ENCODE measurements at places on chromosomes 6 and 20. TPM values are rescaled to one million over a fixed set of nuclear protein-coding genes. Genes with fewer than 3 reads are reported as not detected.

Gene ARMC12
- total RNA-seq: 0.62 TPM

Gene TREM1
- total RNA-seq: 0.35 TPM

Gene TNF
- total RNA-seq: 0.22 TPM

Gene SERPINB6
- total RNA-seq: 55.3 TPM

Gene GTF2H4
- total RNA-seq: 15.5 TPM

Gene EPB41L2
- total RNA-seq: 125 TPM

Gene HLA-DQB1
- total RNA-seq: 3.8 TPM

Gene TLDC2
- 0.04 TPM for total RNA-seq

Gene SYTL3
- 7.8 TPM for total RNA-seq

Gene ELOVL4
- 2.7 TPM for total RNA-seq

Gene EPM2A
- 18.0 TPM for total RNA-seq

Gene SIRPD
- total RNA-seq: not detected

Gene HRH3
- total RNA-seq: 0.35 TPM

Gene CRISP2
- not detected for total RNA-seq

Gene RUNX2
- total RNA-seq: 0.49 TPM

Gene COL12A1
- 658 TPM for total RNA-seq

Gene STX11
- total RNA-seq: 1.4 TPM

Gene CLVS2
- 0.53 TPM for total RNA-seq

Gene LAMA4
- total RNA-seq: 219 TPM

Gene CRISP3
- 0.04 TPM for total RNA-seq

Gene PRR18
- 0.22 TPM for total RNA-seq

Gene FAM184A
- 7.0 TPM for total RNA-seq

Gene PNPLA1
- not detected for total RNA-seq

Gene NFATC2
- 3.8 TPM for total RNA-seq

Gene BTNL2
- not detected for total RNA-seq

Gene HLA-DPB1
- 12.1 TPM for total RNA-seq

Gene XKR7
- 0.04 TPM for total RNA-seq

Gene NMBR
- 0.09 TPM for total RNA-seq

Gene MYLIP
- total RNA-seq: 46.1 TPM

Gene RSPO3
- total RNA-seq: 8.8 TPM

Gene LPIN3
- total RNA-seq: 2.0 TPM

Gene AFG1L
- total RNA-seq: 7.2 TPM

Gene UBE2C
- total RNA-seq: 23.1 TPM

Gene PET117
- total RNA-seq: 10.7 TPM

Gene KCNK15
- 0.27 TPM for total RNA-seq

Gene CRYBG1
- total RNA-seq: 2.8 TPM

Gene LRP11
- total RNA-seq: 16.0 TPM

Gene SLC22A1
- total RNA-seq: 1.2 TPM

Gene PRRC2A
- 51.3 TPM for total RNA-seq

Gene FOXQ1
- 0.04 TPM for total RNA-seq

Gene CD109
- 21.1 TPM for total RNA-seq

Gene HLA-DPA1
- total RNA-seq: 18.6 TPM

Gene ULBP1
- 0.13 TPM for total RNA-seq

Gene LPA
- total RNA-seq: not detected

Gene RFX6
- total RNA-seq: not detected

Gene KCNB1
- total RNA-seq: 2.7 TPM

Gene SNX21
- 29.5 TPM for total RNA-seq

Gene TRIM10
- total RNA-seq: 0.18 TPM

Gene ADGRB3
- 1.5 TPM for total RNA-seq

Gene DLL1
- total RNA-seq: 12.8 TPM
